ENCODE measurements at places on chromosomes 4 and X.

GRCh38 chrX:118536687-118537461 is 41.3 kb downstream of the DOCK11 start:
- DNase-seq: no peak

DNA sequence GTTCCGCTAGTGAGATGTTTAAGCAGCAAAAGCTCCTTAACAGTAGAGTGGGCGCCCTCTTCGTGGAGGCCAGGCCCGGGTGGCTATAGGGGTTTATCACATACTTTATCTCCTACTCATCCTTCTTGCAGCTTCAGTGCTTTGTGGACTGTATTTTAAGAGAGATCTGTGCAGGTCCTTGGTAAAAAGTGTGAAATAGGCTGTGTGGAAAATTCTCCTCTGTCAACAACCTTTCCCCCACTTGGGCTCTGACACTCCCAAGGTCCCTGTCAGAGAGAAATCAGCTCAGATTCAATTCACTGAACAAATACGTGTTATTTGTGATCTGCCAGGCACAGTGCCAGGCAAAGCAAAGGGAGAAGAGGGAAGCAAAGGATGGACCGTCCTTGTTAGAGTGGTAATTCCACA is 214.3 kb upstream of the PPARGC1A start:
- DNase-seq: no peak

GRCh38 chr4:74627504-74627903 is 166.8 kb downstream of the BTC start:
- no peak for DNase-seq

- DNase-seq: no peak
Measured at GRCh38 chr4:89723096-89723495, 113.9 kb downstream of the SNCA start.

GRCh38 chr4:64359489-64359888 is 49.8 kb downstream of the TECRL start:
- DNase-seq: no peak

- no peak for DNase-seq
Measured at GRCh38 chr4:53598901-53599300, 7.6 kb upstream of the LNX1 start.

DNA sequence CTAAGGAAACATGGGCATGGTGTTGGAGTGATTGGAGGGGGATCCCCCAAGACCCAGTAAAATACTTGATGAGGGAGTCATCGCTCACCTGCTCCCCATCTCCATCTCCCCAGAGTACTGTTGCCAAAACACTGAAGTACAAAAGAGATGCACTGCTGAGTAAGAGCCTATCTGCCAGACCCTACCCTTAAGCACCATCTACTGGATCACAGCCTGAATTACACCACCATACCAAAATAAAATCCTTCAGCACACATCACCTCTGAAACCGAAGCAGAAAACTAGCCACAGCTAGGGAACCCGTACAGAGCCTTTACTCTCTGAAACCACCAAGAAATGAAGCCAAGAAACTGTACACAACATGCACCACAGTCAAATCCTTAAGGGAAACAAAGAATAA is 466.3 kb upstream of the ACTRT1 start:
- no peak for DNase-seq

Data from left renal cortex interstitium (tissue), 4 donors.